ENCODE measurements at places on chromosomes 6 and 20.

- ATAC-seq = peak; percentile 82
Measured at GRCh38 chr6:159217595-159218275, 48.5 kb downstream of the FNDC1 start.

DNA sequence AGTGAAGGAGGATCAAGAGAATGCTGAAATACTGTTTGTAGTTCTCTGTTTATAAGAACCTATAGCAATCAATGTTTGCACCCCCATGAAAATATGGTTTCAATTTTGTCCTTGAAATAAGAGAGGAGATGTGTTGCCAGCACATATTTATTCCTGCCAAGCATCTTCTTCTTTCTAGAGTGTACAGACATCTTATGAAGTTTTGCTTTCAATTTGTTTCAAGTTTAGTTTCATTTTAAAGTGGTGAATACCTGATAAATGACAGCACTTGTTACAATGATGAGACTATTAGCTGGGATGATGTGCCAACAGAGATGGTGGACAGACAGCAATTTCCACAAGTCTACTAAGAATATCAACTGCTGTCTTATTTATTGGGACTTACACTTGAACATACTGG, 39.2 kb upstream of the CENPW start:
- ATAC-seq = no peak

DNA sequence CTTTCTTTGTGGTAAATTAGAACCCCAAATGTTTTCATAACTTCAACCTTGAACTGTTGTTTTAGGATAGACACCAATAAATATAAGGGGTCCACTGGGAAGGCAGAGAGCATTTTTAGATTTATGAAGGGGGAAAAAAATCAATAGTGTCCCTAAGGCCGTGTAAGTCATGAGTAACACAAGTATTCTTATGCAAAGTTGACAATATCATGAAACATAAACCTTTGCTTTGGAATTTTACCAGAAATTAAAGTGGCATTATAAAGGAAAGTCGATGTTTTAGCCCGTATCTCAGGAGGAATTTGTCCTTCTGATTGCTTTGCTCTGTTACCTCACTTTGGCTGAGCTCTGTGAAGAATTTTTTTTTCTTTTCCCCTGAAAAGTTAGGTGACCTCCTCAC, 394.9 kb upstream of the FLRT3 start:
- no peak for ATAC-seq

DNA sequence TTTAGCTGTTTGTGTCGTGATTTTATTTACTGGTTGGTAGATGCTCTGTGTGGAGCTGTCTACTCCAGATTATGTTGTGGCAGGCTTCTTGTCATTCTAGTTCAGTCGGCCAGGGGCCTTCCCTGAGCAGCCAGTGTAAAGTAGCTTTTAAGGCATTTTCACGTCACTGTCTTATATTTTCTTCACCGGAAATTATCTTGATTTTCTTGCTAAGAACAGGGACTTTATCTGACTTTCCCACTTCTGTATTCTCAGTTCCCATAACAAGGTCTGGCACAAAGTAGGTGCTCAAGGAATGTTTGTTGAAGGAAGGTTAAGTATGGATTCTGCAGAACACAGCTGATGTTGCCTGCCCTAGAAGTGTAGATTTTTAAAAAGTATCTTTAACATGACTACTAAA, 868 bp downstream of the LTV1 start:
- ATAC-seq = no peak
